ENCODE measurements at places on chromosomes 2 and 18. TPM values are rescaled to one million over a fixed set of nuclear protein-coding genes. Genes with fewer than 3 reads are reported as not detected.

DNA sequence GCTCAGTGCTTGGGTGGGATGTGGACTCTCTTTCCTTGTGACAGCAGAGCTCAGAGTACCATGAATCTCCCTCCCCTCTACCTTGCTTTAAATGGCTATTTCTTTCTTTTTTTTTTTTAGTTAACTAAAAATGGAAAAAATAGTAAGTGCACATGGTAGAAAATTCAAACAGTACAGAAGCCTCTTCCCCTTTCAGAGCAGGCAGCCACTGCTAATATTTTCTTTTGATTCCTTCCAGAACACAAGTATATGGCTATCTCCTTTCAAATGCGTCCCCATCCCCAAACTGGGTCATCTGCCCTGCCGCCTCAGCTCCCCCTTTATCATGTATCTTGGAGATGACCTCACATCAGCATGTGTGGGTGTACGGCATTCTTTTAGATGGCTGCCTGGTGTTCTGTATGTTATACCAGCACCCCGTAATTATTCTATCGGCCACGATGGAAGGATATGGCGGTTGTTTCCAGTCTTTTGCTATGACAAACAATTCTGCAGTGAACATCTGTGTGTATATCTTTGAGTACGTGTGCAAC, 70.5 kb upstream of the DLX2 start:
- no peaks in the 10 kb centered on the region for H3K27me3 ChIP-seq
- no peaks in the 10 kb centered on the region for H3K4me1 ChIP-seq
- DNase-seq: no peak

GRCh38 chr2:101124643-101125366, 26.4 kb downstream of the TBC1D8 start:
- no peaks in the 10 kb centered on the region for H3K27me3 ChIP-seq
- no peak overlapping the region for H3K4me3 ChIP-seq
- DNase-seq: no peak
- H3K27ac ChIP-seq: no peak overlapping the region
- H3K36me3 ChIP-seq: no peaks in the 10 kb centered on the region

GRCh38 chr2:111019381-111019780, 101.3 kb upstream of the BCL2L11 start:
- H3K27ac ChIP-seq: no peak overlapping the region
- no peak overlapping the region for H3K4me3 ChIP-seq
- H3K27me3 ChIP-seq: no peaks in the 10 kb centered on the region
- H3K36me3 ChIP-seq: no peaks in the 10 kb centered on the region
- DNase-seq: no peak

DNA sequence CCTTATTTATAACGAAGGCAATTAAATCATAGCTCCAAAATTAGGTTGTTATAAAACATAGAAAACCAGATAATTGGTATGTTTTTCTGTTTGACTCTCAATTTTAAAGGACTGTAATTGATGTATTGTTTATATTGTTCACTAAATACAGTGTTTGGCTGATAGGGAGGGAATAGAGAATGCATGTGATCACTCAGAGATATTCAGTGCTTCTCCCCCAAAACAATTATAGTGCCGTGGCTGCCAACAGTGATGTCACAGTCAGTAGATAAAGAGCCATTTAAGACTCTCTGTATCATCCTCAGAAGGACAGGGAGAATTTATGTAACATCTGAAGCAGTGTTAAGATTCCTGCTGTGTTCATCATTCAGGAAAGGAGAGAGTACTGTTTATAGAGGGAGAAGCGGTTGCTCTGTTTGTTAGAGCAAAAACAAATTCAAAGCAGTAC, 69.6 kb downstream of the PHLPP1 start:
- H3K4me1 ChIP-seq: peaks cover 6% of the 10 kb centered on the region
- no peaks in the 10 kb centered on the region for H3K27me3 ChIP-seq
- no peak for DNase-seq

GRCh38 chr2:29480426-29480825, 365.2 kb downstream of the CLIP4 start:
- no peak overlapping the region for H3K4me3 ChIP-seq
- H3K4me1 ChIP-seq: no peaks in the 10 kb centered on the region
- H3K27ac ChIP-seq: no peak overlapping the region
- H3K27me3 ChIP-seq: no peaks in the 10 kb centered on the region

DNA sequence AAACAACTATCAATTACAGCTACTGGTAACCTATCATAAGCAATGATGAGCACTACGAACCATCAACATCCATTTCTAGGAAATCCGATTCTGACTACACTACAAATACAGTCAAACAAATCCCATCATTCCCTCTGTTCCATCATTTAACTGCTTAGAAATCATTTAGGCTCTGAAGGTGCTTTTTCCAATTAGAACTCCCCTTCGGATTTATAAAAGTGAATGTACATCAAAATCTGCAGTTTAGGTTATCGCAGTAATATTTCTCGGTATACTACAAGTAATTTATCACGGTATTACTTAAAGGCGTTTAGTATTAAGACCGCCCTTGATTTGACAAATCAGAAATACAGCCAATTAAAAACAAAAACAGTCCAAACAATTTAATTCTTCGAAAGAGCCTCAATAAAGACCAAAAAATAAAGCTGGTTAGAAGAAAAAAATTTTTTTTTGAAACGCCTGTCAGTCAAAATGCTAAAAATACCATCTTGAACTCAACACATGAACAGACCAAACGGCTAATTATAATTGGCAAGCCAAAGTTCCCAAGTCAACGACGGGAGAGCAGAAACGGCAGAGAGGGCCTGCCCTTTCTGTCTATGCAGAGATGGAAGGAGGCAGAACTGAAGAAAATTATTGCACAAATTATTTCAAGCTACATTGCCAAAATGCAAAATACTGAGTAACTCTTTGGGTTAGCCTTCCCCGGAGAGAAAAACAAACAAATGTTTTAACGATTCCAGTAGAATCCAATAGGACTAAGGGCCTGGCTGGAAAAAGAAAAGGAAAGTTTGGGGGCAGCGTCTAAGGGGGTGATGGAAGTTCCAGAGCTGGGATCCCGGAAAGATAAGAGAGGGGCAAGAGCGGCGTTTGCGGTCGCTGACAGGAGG, 1.2 kb downstream of the VPS54 start:
- H3K27ac ChIP-seq: peak overlapping the region; percentile 71
- peaks cover 38% of the 10 kb centered on the region for H3K4me1 ChIP-seq
- H3K27me3 ChIP-seq: no peaks in the 10 kb centered on the region
- no peak for DNase-seq
- H3K4me3 ChIP-seq: peak overlapping the region; percentile 78
- no peaks in the 10 kb centered on the region for H3K36me3 ChIP-seq

DNA sequence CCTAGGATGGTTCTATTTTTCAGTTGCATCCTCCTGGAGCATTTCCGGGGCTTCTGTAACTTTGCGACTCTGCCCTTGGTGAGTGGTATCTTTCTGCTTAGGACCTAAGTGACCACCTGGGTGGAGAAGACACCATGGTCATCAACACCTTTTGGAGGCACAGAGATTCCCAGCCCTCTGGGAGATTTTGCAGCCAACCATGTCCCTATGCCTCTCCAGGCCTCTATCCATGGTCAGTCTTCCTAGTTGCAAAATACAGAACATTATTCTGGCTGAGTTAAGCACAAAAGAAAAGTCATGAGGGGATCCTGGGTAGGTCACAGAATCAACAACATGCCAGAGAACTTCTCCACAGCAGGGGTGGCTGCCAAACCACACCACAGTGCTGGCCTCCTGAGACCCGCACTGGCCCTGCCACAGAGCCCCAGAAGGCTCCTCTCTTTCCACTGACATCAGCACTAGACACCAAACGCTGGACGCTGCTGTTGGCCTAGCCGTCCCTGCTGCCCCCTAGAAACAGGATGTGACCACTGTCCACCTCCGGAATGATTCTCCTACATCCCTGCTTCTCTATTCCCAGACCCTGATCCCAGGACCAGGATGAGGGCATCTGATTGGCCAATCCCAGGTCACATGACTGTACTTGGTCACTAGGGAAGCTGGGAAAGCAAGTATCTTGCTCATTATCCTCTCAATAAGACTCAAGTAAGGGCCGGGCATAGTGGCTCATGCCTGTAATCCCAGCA, 47.7 kb downstream of the SMAD7 start:
- H3K4me3 ChIP-seq: no peak overlapping the region
- H3K4me1 ChIP-seq: no peaks in the 10 kb centered on the region
- H3K27me3 ChIP-seq: no peaks in the 10 kb centered on the region
- no peak overlapping the region for H3K27ac ChIP-seq
- DNase-seq: no peak

- H3K36me3 ChIP-seq: no peaks in the 10 kb centered on the region
- peaks cover 5% of the 10 kb centered on the region for H3K4me1 ChIP-seq
- no peaks in the 10 kb centered on the region for H3K27me3 ChIP-seq
- no peak for DNase-seq
- no peak overlapping the region for H3K4me3 ChIP-seq
These were observed 5.6 kb downstream of the FBXO36 start for GRCh38 chr2:229927817-229928321.

DNA sequence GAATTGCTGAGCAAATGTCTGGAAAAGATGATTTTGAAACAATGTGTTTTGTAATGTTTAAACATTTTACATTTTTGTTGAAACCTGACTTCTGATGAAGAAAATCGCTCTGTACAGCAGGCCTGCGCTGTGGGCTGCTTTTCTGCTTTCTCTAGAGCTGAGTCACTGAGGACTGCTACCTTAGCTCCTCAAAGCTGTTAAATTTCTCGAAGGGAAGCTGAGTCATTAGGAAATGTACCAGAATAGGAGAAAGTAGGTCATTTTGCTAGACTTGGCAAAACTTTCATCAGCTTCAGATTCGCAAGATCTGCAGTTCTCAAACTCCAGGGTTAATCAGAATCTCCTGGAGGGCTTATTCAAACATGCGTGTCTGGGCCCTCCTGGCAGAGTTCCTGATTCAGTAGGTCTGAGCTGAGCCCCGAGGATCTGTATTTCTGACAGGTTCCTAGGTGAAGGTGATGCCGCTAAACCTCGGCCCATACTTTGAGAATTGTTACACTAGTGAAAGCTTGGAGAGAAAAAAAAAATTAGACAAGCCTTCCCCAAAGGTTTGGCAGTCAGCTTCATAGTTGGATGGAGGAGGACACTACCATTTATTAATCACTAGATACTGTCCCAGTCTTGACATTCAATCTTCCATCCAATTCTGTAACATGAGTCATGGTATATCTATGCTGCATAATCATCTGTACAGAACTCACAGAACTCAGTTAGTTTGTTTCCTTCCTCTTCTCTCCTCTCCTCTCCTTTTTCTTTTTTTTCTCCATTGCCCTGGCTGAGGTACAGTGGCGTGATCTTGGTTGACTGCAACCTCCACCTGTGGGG, 297.6 kb downstream of the PARD3B start:
- no peak overlapping the region for H3K4me3 ChIP-seq
- H3K4me1 ChIP-seq: no peaks in the 10 kb centered on the region
- H3K27me3 ChIP-seq: no peaks in the 10 kb centered on the region
- H3K36me3 ChIP-seq: no peaks in the 10 kb centered on the region

DNA sequence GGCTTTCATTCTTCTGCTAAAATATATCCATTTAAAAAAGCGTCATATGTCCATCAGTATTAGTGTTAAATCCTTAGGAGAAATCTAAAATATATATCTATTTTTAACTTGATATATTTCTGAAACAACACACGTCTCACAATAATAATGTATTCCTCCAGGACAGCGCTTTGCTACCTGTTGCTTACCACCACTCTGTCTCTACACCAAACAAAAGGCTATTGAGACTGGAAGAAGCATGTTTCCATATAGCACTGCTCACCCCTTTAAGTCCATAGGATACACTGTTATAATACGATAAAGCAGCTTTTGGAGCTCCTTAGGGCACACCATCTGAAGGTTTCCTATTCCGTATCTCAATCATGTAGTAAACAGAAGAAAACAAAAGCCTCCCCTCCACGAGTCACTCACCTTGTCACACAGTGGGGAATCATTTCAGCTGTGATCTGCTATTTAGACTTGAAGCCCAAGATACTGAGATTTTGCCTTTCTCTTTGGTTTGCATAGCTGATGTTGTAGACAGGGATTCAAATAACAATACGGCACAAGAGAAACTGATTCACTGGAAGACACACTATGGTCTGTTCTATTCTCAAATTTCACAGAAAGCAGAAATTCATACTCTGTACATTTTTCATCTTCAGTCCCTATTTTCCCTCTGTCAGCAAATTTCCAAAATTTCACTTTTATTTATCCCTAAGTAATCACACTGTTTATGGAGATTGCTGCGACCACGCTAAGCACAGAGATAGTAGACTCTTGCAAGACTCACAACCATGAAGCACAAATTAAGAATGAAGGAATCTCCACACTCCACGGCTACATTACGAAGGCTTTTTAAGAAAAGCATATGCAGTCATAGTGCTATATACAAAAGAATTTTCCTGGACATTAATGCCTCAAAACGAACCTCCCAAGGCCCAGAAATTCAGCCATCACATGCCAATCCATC, 187.1 kb downstream of the TCF4 start:
- H3K27ac ChIP-seq: no peak overlapping the region
- H3K36me3 ChIP-seq: no peaks in the 10 kb centered on the region

DNA sequence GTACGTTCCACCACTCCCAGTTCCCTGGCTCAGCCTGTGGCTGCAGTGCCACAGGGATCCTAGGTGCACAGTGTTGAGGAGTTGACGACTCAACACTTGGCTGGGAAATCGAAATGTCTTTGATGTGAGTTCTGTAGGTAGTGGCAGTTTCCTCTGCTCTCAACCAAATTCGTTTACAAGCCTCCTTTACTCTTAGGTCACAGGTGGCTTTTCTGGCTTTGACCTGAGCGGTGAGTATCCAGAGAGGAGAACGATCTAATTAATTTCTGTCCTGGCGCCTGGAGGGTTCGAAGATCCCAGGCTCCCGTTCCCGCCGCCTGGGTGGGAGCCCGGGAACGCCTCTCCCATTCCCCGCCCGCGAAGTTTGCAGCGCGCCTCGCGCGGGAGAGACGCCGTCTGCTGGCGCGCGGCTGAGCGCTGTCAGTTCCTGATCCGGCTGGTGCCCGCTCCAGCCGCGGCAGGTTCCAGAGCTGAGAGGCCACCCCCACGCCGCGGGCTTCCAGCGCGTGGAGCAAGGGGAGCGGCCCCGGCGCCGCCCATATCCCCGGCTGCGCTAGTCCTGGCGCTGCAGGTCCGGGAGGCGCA, at the start of gene LAMA3:
TSS of gene LAMA3 (plus strand) at position 423 of the 585 bp plus-strand sequence. CDS start 231 bp downstream, outside the sequence.
- H3K27ac ChIP-seq: no peak within 1 kb of the TSS
- peaks cover 6% of the 10 kb centered on the region for H3K4me1 ChIP-seq
- H3K4me3 ChIP-seq: peak within 1 kb of the TSS; percentile 19
- H3K27me3 ChIP-seq: peaks cover 22% of the 10 kb centered on the region

- H3K27me3 ChIP-seq: no peaks in the 10 kb centered on the region
- no peaks in the 10 kb centered on the region for H3K4me1 ChIP-seq
- H3K36me3 ChIP-seq: no peaks in the 10 kb centered on the region
- no peak for DNase-seq
- no peak overlapping the region for H3K27ac ChIP-seq
- no peak overlapping the region for H3K4me3 ChIP-seq
These were observed 86.5 kb upstream of the PPP1CB start for GRCh38 chr2:28665041-28665704.

The CFC1 gene
- not detected for total RNA-seq

The FHOD3 gene
- not detected for total RNA-seq

The G6PC2 gene
- total RNA-seq: not detected

The TFPI gene
- not detected for total RNA-seq

The TMX3 gene
- total RNA-seq: 39.6 TPM

The EVX2 gene
- total RNA-seq: not detected

The CD207 gene
- not detected for total RNA-seq

The MYO7B gene
- total RNA-seq: not detected

The ZSWIM2 gene
- not detected for total RNA-seq

The SRD5A2 gene
- total RNA-seq: not detected

The ABI2 gene
- total RNA-seq: 32.1 TPM

The MMADHC gene
- total RNA-seq: 149 TPM

The CTAGE1 gene
- total RNA-seq: not detected

The FTCDNL1 gene
- 3.8 TPM for total RNA-seq

The OTOF gene
- total RNA-seq: 2.6 TPM

The ABHD1 gene
- 0.90 TPM for total RNA-seq
